ENCODE measurements at places on chromosomes 7 and 10.

GRCh38 chr7:5766321-5766761 lies 15.1 kb downstream of the RNF216 start:
- peak; percentile 29 for DNase-seq

DNA sequence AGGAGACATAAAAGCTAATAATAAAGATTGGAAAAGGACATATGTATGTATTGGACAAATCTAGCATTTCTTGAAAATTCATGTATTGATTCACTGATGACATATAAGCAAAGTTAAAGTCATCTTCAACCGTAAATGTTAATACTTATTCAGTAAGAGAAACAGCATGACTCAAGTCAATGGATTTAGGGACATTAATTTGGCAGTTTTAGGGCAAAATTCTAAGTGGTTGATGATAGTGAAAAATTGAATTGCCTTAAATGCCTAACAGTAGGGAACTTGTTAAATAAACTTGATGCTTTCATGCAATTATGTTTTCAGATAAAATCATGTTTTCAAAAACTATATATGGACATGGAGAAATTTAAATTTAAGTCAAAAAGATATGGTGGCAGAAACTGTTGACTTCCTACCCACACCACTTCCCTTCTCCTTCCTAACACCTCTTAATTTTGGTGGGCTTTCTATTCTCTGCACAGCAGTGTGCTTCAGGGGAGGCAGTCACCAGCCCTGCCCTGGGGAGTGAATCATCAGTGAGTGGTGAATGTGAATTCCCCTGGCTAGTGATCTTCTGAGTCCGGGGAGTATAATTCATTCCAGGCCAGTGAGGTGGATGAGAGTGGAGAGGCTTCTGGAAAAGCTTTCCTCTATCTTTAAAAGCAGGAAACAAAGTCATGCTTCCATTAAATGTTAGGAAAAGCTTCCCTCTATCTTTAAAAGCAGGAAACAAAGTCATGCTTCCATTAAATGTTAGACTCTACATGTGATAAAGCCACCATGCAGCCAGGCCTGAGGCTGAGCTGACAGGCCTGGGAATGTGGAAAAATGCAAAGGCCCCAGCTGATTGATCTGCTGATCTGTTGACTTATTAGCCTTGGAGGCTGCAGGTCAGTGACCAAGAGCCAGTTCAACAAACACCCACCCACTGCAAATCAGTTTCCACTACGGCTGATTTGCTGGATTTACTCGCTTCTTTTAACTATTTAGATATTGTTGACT lies 25.2 kb upstream of the ITGB1 start:
- no peak for DNase-seq

DNA sequence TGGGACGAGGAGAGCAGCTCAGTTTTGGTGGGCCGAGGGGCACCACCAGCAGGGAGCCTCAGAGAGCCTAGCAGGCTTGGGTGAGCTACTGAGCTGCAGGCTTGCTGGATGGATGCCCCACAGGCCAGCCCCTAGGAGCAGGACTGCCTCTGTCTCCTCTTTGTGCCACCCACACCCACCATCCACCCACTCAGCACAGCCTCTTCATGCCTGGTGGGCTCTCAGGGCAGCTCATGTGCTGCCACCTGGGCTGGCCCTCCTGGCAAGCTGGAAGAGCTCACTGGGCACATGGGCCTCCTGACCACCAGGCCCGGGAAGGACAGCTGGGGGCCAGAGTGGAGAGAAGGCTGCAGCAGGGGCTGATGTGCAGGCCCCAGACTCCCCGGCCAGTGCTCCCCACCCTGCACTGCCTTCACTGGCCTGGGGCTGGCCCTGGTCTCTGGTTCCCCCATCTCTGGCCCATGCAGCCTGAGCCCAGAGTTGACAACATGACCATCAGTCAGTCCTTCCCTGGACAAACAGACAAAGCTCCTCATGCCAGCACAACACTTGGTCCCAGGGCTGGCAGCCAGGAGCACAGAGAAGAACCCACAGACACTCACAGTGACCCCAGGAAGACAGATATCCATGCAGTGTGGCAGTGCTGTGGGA lies 8.2 kb downstream of the RASGEF1A start:
- no peak for DNase-seq

DNA sequence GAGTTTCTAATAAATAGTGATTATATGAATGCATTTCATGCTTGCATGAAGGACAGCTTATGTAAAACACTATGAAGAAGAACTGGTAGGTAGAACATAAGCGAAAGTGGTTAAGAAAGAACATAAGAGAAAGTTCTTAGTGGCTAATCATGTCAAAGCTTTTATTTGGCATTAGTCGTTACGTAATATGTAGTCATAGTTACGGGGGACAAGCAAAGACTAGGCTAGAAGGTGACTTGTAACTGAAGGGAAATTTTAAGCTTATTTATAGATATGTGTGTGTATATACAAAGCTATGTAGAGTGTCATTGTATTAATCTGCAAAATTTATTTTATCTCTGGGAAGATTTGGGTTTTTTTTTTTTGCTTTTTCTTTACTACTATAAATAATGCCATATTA lies 36.9 kb downstream of the CAPZA2 start:
- no peak for DNase-seq

DNA sequence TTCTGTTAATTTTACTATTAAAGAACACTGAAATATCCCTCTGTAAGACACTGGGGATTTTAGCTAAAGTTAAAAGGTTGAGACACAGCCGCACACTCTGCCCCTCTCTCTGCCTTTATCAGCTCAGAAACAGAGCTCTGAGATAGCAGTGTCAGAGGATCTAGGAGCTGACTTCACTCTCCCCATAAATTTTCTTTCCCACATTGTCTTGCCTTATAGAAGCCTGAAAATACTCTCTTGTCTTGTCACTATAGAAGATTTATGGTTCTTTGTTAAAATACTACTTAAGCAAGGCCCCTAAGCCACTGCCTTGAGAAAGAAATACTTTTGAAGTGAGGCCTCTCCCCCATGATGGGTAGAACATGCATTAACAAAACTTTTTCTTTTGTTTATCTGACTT lies 105.7 kb upstream of the C10orf90 start:
- DNase-seq = no peak

- no peak for DNase-seq
Observed at GRCh38 chr10:30455816-30456215, 21.8 kb downstream of the MAP3K8 start.

- DNase-seq = no peak
Observed at GRCh38 chr10:123149568-123150270, 1.8 kb downstream of the HMX2 start.

GRCh38 chr7:105639667-105640493 lies 58.6 kb upstream of the EFCAB10 start:
- no peak for DNase-seq

DNA sequence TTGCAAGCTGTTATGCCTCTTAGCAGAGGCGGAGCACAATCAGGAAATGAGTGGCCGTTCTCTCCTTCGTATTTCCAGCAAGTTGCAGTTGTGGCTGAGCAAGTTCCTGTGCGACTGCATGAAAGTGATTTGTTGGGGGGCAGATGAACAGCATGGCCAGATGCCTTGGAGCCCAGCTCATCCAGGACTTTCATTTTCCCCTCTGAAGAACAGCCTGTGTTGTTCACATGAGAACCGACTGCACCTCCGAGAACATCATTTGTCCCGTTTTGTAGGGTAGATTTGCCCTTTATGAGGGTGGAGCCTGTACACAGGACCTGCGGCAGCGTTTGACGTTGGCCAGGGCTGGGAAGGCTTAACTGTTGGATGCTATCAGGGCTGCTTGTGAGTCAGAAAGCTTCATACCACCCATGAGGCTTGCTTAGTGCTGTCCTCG lies 4.4 kb downstream of the BAG3 start:
- DNase-seq = no peak

DNA sequence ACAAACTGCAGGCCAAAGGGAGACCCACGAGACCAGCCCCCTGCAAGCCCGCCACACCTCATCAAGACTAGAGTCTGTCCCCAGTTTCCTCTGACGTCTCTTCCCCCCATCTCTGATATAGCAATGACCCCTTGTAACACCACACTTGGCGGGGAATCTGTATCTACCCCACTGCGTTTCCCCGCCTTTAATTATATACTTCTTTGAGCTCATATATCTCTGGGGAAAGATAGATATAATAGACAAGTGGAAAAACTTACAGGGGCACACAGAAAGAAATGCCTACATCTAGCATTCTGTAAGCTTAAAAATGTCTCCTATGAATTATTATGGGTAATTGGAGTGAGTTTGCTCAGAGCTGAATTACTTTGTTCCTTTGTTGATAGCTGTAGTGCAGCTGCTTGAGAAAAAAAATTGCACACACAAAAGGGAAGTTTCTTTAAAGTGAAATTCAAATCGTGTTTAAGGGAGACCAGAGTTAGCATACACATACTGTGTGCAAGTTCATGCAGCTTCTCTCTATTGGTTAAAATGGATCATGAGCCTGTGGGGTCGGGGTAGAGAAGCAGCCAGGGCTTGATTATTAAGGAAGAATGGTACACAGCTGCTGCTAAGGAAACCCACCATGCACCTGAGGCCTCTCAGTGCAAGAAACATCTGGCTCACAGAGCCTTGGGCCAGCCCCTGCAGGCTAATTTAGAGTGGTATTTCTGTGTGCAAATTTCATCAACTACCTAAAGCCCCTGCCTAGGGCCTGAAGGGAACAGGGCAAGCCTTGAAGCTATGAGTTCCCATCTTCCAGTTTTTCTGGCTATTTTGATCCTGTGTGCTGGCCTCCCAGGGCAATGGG lies 32.5 kb downstream of the CDCA7L start:
- no peak for DNase-seq

DNA sequence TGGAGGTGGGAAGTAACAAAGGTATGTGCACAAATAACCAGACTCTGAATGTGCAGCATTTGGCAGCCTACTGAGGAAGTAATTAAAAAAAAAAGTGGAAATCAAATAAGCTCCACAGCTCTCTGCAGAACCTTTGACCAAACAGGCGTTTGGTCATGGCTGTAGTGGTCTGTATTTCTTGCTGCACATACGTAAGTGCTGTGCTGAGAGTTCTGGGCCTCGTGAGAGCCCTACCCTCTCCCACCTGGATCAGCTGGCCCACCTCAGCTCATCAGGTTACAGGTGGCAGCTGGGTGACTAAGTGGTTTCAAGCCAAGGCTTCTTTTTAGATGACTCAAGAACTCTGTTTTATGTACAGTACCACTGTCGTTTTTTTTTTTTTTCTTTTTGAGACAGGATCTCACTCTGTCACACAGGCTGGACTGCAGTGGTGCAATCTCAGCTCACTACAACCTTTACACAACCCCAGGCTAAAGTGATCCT lies 178.2 kb upstream of the KLF6 start:
- DNase-seq = no peak

DNA sequence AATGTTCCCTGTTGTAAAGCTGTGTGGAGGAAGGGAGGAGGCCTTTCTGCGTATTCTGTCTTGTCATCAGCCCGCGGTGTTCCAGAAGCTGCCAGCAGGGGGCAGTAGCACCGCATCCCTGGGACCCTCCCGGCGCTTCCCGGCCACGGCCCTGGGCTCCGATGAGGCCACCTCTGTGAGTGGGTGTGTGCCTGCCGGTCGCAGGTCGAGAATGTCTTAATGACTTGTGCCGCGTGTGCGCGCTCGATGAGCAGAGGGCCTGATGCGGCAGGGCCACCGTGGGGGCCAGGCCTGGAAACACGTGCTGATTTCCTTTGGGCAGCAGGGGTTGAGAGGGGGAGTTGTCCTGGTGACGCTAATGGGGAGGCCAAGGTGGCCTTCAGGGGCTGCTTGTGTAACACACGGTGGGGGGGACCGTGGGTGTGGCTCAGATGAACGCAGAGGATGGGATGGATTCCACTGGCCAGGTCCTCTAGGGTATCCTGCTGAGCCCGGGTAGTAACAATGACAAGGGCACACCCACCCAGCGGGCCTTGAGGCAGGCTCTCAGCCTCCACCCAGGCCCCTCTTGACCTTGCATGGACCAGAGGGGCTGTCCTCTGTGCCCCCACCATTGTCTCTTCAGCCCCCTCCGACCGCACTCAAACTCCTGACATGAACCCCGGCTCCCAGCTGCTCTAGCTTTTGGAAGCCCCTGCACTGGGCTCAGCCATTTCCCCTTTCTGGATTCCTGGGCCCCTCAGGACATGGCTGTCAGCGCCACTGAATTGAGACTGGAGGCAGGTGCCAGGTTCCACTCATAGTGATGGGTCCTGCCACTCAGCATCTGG lies 135.9 kb upstream of the PODXL start:
- peak; percentile 7 for DNase-seq

DNA sequence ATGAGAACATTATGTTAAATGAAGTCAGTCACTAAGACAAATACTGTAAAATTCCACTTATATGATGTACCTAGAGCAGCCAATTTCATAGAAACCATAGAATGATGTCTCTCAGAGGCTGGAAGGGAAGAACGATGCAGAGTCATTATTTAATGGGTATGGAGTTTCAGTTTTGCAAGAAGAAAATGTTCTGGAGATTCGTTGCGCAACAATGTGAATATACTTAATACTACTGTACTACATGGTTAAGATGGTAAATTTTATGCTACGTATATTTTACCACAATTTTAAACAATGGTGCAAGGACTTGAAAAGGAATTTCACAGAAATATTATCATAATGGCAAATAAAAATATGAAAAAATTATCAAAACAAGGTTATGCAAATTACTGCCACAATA lies 972.6 kb downstream of the KCNMA1 start:
- no peak for DNase-seq

DNA sequence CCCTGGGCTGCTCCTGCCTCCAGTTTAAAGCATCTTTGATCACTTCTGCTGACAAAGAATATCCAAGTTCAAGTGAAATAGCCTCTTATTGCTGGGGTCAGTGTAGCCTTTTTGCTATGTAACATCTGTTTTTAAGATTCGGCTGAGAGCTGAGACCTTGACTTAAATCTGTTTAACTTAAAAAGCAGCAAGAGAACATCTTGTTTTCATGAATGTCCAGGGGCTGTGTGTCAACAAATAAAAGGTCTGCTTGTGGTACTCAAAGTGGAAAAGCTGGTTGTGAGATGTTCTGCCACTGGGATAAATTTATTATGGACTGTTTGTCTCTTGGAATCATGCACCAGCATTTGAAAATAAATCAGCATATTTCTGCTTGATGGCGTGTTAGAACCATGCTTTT lies 73.2 kb downstream of the CALD1 start:
- peak; percentile 46 for DNase-seq

- DNase-seq = no peak
Observed at GRCh38 chr10:74078037-74078436, 72.6 kb downstream of the AP3M1 start.

GRCh38 chr7:82677493-82677892 lies 233.9 kb upstream of the CACNA2D1 start:
- no peak for DNase-seq

DNA sequence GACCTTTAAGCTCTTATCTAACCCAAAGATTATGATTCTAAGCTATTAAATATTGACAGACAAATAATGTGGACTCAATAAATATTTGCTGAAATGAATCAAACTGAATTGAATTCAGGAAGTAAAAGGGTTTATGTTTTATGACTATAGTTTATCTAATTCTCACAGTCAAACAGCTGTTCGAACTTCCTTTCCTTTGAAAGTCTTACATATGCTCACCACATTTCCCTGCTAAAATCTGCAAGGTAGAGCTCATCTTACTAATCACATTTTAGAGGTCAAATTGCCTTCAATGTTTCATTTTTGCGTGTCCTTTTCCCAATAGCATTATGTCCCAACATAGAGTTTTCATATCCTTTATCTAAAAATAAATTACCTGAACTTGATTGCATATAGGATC lies 154.9 kb upstream of the PPP1R3A start:
- no peak for DNase-seq

GRCh38 chr7:124566583-124566982 lies 199.0 kb downstream of the GPR37 start:
- peak; percentile 84 for DNase-seq
